Astrocyte of the spinal cord (primary cell): ENCODE measurements at places on chromosomes 7 and 10.
A peak's percentile ranks its signal among the peaks of the same experiment; 100 is the strongest.

DNA sequence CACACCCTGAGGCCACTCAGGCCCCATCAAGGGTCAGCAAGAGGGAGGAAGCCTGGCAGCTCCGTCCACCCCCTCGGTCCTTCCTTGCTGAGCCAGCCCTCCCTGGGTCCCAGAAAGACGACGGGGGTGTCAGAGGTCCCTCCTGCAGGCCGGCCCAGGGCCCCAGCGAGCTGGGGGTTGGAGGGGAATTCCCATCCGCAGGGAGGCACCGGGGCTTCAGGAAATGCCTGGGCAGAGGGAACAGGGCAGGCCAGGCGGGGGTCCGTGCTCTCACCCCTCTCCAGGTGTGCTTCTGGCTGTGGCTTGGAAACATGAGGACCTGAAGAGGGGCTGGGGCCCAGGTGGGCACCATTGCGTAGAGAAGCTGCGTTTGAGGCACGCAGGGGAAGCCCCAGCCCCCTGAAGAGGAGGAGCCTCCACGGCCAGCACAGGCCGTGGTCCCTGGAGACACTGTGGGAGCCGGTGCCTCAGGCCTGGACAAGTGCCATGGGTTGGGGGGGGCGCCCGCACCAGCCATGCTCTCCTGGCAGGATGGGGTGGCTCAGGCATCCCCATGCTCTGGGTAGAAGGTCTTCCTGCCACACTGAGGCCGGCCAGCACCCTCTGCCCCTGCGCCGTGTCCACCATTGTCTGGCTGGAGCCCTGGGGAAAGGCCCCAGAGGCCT, 66.7 kb downstream of the PDGFA start:
- DNase-seq, result no peak

- peak; percentile 70 for DNase-seq
These were observed 747.1 kb upstream of the GALNT17 start for GRCh38 chr7:70384891-70385290.

DNA sequence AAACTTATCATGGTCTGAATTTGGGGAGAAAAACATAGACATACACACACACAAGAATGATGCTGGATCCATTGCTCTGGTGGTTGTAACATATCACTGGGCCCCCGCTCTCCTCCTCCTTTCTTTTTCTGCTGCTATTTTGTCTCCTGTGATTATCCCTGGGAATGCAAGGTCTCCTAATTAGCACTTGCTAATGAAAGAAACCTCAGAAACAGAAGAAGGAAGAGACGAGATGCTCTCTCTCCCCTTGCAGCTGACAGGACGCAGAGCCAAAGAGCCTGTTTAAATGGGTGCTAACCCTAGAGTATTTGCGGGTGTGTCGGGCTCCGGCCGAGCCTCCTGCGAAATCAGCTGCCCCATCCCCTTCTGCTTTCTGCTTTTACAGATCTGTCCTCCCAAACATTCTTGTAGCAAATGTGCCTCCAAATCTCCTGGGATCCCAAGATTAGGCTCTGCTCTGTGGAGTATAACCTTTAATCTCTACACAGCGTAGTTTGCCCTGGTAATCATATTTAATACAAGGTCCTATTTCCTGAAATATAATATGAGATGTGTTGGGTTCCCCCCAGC, 81.5 kb downstream of the FRMPD2 start:
- DNase-seq, result no peak

- DNase-seq, result peak; percentile 87
These were observed 23.3 kb downstream of the BPGM start for GRCh38 chr7:134669845-134670373.

GRCh38 chr10:60597513-60597912, 180.8 kb upstream of the CDK1 start:
- DNase-seq, result no peak

GRCh38 chr10:125868372-125868975, 12.6 kb downstream of the DHX32 start:
- peak; percentile 64 for DNase-seq

- no peak for DNase-seq
These were observed 7.5 kb downstream of the MYO1G start for GRCh38 chr7:44971188-44971901.
